Central memory CD4-positive, alpha-beta T cell (primary cell): ENCODE measurements at places on chromosomes 7 and 10.

DNA sequence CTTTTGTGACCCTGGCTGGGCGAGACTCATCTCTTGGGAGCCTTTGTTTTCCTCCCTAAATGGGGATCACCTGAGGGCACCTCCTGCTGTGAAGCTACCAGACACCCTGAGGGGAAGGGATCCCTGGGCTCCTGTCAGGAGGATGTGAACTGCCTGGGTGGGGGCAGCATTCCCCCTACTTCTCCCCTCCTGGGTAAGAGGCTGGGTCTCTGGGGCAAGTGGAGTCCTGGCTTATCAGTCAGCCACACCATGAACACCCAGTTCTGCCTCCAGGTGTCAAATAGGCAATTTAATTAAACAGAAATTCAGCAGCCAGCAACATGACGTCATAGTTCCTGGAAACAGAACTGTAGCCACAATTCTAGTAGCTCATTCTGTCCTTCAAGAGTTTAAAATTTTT, 97.7 kb upstream of the RET start:
- no peak for DNase-seq

DNA sequence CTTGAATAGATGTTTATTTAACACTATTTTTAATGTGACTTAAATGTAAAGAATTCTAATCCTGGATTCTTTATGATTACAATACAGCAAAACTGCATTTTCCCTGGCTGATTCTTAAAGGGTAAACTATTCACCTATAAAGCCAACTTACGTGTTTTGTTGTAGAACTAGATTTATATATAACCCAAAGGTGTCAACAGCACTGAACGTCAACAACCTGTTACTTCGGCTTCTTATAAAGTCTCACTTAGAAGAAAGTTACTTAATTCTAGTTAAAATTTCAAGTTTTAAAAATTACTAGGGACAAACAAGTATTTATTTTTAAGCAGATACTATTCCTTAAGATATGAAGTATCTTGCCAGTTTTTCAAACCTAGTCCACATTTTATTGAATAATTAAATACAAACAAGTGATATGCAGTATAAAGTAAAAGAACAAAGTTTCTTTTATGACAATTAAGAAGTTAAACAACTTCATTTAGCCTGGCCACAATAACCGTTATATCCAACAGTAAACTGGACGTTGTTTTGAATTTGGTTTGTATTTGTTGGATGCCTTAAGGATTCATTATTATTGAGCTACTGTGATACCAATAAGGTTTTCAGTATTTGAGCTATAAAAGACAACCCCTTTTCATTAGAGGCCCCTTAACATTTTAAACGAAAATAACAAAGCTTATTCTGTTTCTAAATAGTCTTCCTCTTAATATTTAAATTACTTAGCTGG, 83.1 kb downstream of the SNX10 start:
- no peak for DNase-seq

DNA sequence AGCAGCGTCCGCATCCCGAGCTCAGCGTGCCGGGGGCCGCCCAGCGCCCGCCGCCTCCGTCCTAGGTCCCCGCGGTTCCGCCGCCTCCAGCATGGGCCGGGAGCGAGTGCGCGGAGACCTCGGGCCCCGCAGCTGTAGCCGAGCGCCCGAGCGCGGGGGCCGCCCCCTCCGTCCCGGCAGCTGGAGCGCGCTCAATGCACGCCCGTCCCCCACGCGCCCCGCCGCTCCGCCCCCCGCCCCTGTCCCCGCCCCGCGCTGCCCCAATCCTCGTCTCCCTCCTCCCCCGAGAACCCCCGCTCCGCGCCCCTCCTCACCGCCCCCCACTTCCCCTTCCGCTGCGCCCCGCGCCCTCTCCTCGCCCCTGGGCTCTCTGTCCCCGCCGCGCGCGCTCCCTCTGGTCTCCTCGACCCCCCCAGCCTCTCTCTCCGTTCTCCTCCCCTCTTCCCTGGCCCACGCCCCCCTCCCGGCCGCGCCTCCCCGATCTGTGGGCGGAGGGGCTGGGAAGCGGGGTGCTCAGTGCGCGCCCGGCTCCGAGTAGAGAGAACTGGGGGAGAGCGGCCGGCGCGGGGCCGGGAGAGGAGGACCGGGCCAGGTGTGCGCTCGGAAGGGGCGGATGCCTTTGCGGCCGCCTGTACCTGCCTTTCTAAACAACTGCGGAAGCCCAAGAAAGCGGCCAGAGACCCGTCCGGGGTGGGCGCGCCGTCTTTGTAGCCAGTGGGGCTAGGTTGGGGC, at the start of gene VIPR2:
Gene VIPR2, minus strand, starts transcription at position 110 of the 732 bp plus-strand sequence. Its CDS starts 96 bp downstream, at position 14.
- no peak for DNase-seq

GRCh38 chr10:25336330-25336729, 161.5 kb downstream of the GPR158 start:
- DNase-seq = no peak

DNA sequence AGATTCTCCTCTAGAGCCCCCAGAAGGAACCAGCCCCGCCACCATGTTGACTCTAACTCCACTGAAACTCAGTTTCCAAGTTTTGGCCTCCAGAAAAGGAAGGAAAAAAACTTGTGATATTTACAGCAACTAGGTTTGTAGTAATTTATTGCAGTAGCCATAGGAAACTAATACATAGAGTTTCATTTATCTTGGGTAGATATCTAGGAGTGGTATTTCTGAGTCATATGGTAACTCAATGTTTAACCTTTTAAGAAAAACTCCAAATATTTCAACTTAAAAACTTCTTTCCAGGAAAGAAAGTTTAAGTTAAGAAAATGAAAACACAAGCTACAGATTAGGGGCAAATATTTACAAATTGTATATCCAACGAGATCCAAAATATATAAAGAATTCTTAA, 576.7 kb downstream of the KCNMA1 start:
- no peak for DNase-seq

DNA sequence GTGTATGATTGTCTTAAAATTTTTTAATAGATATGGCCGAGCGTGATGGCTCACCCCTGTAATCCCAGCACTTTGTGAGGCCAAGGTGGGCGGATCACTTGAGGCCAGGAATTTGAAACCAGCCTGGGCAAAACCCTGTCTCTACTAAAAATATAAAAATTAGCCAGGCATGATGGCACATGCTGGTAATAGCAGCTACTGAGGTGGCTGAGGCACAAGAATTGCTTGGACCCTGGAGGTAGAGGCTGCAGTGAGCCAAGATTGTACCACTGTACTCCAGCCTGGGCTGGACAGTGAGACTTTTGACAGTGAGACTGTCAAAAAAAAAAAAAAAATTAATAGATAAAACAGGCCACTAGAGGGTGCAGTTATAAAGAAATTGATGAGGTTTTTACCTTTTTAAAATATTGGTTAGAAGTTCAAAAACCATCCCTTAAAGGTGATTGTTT, 20.5 kb downstream of the NOM1 start:
- DNase-seq = peak; percentile 8

DNA sequence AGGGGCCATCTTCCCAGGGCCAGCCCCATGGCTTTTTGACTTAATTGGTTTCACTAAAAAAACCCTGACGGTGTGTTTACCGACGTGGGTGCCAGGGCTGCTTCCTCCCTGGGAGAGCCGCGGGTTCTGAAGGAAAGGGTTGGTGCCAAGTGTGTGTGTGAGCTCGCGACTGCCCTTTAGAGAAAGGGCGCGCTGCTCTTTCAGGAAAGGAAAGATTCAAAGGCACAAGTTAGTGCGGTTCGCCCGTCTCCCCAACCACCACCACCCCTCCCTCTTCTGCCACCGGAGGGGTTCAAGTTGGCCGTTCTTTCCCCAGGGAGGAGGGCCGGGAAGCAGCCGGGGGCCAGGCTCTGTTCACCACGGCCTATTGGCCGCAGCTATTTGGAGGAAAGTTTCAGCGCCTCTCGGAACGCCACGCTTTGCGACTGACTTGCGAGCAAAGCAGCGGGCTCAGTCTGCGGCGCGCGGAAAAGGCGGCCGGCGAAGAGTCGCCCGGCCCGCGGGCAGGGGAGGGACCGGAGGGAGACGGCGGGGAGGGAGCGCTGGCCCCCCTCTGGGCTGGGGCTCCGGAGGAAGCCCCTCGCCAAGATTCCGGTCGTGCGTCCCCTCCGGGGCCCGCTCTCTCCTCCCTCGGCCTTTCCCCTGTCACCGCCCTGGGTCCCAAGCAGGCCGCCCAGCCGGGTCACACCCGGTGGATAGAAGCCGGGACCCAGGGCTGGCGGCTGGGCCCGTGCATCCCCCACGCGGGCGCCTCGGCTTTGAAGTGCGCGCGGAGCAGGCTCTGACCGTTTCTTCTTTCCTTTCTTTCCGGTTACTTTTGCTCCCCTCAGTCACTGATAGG, 165.9 kb upstream of the PPP1R3A start:
- DNase-seq = no peak
